Mucosa of descending colon (tissue), 3 donors: ENCODE measurements at places on chromosomes 16 and 17. TPM values are rescaled to one million over a fixed set of nuclear protein-coding genes. Genes with fewer than 3 reads are reported as not detected.

GRCh38 chr17:49996121-49996494, 1.1 kb upstream of the DLX3 start:
- no peak for DNase-seq

Gene CLEC19A
- total RNA-seq = not detected

DNA sequence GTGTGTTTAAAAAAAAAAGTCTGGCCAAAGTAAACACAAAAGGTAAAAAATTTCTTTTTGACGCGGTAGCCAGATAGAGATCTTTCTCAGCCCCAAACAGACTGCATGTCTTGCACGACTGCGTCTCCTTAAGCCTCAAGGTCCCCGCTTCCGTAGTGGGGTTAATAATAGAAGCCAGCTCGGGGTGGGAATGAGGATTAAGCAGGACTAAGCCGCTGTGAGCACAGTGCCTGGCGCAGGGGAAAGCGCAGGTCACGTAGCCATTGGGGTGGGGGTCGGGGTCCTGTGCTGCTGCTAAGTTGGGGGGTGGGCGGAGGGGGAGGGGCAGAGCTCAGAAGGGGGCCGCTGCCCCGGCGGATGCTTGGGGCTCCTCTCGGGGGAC, 521 bp downstream of the GGA2 start:
- DNase-seq = peak; percentile 39

Gene HOXB1
- not detected for total RNA-seq

GRCh38 chr16:12414281-12414680, 389.4 kb downstream of the CPPED1 start:
- DNase-seq = no peak

Gene VASN
- total RNA-seq = 8.4 TPM

DNA sequence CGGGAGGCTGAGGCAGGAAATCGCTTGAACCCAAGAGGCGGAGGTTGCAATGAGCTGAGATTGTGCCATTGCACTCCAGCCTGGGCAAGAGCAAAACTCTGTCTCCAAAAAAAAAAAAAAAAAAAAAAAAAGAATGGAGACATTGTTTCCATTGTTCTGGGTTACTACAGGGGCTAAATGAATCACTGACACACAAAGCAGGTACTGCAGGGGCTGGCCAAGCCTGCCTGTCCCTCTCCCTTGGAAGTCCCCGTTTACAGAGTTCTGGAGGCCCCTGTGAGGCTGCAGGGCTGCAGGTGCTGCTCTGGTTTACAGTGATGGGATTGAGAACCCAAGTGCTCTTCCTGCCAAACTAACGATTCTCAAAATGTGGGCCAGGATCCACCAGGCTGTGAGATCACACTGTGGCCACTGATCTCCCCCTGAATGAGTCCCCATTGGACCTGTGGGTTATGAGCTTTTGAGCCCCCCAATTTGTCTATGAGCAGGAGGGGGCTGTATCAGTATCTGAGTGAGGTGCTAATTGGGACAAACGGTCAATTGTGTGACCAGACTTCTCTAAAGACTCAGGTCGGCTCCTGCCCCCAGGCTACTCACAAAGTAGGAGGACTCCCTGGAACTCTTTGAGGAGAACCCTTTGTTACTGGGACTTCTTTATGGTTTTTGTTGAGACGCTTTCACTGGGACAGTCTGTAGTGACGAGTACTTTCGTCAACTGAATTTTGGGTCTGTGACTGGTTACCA, 39.0 kb downstream of the DNAH17 start:
- no peak for DNase-seq

DNA sequence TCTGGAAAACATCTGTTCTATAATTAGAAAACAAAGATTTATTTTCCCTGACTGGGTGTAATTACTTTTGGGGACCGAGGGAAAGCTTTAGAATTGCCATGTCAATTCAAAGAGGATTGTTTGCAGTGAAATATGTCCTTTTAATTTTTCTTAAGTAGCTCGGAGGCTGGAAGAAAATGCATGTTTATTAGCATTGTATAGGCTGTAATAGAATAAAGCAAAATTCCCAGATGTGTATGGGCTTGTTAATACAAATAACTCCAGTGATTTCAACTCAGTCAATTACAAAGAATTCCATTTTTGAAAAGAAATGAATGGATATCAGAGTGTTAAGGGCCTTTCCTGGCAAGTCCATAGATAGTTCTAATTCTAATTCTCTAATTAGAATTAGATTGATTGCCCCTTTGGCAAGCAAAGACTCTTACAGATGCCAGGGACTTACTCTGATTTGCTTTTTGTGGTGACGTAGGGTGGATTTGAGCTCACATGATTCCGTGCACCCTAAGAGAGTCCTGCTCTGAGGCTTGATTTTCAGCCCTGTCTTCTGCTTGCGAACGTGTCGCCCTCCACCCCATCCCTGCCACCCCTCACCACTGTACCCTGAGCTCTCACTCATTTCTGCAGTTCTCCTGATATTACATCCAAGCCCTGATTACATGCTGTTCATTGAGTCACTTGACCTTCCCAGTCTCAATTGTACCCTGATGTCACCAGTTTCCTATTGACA, 70.0 kb upstream of the FAM20A start:
- no peak for DNase-seq

Gene CACNG5
- total RNA-seq = 0.44 TPM

Gene C16orf86
- total RNA-seq = 1.2 TPM

DNA sequence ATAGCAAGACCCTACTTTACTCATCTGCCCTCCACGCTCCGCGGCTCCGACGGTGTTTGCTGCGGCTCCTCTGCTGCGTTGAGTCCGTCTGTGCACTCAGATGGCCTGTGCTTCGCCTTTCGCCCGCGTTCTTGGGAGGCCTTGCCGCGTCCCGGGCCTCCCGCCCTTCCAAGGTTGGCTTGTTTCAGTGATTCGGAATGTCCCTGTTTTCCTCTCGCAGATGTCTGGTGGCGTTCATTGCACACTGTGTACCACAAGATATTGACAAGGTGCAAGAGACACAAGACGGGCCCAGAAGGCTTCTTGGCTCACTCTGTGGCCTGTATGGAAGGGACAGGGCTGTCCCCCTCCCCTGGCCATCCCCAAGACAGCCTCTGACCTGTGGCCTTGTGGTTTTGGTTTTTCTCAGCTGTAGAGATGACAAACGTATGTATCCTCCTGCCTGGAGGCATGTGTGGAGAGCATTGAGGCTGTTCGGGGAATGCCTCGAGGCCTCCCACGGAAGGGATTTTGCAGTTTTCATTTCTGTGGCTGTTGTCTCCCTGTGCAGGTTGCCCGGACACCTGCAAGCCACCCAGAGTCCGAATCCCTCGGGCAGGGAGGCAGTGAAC, 15.4 kb downstream of the MGRN1 start:
- no peak for DNase-seq

Gene KREMEN2
- total RNA-seq = 1.3 TPM

DNA sequence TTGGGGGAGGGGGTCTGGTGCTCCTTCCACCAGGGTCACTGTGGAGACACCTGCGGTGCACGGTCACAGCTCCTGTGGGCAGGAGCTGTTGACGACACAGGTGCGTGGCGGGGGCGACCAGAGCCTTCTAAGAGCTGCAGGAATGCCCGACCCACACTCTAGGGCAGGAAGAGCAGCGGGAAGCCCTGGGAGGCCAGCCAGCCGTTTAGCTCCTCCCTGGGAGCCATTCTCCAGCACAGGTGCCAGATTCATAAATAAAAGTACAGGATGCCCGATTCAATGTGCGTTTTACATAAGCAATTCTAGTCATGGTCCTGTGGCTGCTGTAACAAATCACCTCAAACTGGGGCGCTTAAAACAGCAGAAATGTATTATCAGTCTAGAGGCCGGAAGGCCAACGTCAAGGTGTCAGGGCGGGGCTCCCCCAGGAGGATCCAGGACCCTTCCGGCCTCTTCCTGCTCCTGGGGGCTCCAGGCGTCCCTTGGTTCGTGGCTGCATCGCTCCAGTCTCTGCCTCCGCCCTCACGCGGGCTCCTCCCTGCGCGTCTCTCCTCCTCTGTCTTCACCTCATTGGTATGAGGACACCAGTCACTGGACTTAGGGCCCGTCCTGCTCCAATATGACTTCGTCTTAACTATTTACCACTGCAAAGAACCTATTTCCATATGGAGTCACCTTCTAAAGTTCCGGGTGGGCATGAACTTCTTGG, 155.4 kb downstream of the FOXL1 start:
- no peak for DNase-seq

GRCh38 chr17:65008882-65009281, 47.7 kb downstream of the GNA13 start:
- no peak for DNase-seq

GRCh38 chr16:79932572-79932971, 332.0 kb upstream of the MAF start:
- no peak for DNase-seq

Gene TSPAN10
- total RNA-seq = 0.41 TPM
